ENCODE measurements at places on chromosomes 7 and 10.

GRCh38 chr7:125927556-125927955 is 997.9 kb upstream of the POT1 start:
- DNase-seq: no peak

- DNase-seq: no peak
These were observed 54.3 kb downstream of the LRRC18 start for GRCh38 chr10:48885376-48885775.

- DNase-seq: no peak
These were observed 1.2 kb downstream of the MICALL2 start for GRCh38 chr7:1457949-1458682.

DNA sequence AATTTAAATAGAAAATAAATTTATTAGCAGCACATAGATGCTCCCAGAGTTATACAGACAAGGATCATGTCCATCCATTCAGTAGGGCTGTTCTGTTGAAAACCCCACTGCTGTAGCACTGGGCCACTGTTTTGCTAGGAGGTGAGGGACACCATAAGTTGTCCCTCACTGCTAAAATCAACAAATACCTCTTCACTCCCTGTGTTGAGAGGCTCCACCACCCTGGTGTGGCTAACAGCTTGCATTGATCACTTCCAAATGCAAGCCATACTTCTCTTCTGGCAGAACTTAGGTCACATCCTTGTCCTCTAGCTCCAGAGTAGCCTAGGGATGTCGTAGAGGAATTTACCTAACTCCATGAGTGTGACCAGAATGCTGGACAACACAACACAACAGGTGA is 55.4 kb downstream of the MDFIC start:
- no peak for DNase-seq

GRCh38 chr7:77893813-77894212 is 95.2 kb downstream of the PHTF2 start:
- DNase-seq: no peak

DNA sequence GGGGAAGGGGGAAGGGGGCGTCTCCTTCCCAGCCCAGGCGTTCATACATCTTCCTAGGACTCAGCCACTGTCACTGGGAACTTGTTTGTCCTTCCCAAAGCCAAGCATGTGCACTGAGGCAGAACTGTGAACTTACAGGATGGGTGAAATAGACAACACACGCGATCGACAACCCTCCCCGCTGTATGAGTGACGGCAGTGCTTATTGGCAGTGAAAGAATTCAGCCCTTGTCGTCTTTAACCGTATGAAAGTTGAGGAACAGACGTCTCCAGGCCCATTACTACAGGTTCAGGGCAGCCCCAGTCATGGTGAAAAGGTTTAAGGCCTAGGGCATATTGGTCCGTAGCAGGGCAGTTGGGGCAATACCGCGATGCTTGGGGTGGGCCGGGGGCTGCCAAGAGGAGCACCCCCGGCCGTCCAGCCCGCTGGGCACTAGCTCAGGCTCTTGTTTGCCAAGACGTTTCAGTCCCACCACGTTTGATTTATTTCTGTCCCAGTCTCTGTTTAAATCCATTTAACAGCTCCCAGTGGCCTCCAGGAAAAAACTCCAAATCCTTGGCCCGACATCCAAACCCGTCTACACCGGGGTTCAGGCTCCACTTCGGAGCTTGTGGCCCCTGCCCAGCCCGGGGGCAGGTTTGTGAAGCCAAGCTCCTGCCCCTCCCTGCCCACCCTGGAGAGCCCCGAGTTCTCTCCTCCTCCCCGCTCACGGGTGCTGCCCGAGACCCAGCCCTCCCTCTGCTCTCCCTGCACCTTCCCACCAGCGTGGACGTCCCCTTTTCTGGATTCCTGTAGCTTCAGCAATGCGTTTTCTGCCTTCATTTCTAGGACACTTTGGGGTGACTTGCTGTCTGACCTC is 159.8 kb downstream of the DNAJB6 start:
- DNase-seq: no peak

- DNase-seq: no peak
These were observed 45.1 kb upstream of the OPTN start for GRCh38 chr10:13054844-13055243.

DNA sequence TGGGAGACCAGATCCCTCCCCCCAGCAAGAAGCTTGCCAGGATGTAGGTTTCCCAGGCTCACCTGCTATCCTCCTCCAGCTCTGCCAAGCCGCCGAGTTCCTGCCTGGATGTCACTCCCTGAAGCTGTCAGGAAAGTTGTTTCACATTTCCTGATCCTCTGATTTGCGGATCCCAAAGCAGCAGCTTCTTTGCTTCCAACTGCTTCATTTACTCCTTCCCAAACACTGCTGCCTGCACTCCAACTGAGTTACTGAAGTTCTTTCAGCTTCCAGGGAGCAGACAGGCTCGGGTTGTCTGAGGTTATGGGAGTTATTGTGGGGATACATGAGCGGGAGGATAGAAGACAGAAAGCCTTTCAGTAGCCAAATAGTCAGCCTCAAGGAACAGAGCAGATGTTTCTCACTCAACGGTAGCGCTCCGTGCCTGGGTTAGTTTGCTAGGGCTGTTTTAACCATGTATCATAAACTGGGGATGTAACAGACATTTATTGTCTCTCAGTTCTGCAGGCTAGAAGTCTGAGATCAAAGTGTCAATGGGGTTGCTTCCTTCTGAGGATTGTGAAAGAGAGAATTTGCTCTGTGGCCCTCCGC is 516.0 kb downstream of the REEP3 start:
- DNase-seq: no peak

- no peak for DNase-seq
These were observed 11.2 kb downstream of the CASP2 start for GRCh38 chr7:143299346-143299745.

GRCh38 chr7:143435266-143435665 is 8.0 kb upstream of the TAS2R60 start:
- no peak for DNase-seq

DNA sequence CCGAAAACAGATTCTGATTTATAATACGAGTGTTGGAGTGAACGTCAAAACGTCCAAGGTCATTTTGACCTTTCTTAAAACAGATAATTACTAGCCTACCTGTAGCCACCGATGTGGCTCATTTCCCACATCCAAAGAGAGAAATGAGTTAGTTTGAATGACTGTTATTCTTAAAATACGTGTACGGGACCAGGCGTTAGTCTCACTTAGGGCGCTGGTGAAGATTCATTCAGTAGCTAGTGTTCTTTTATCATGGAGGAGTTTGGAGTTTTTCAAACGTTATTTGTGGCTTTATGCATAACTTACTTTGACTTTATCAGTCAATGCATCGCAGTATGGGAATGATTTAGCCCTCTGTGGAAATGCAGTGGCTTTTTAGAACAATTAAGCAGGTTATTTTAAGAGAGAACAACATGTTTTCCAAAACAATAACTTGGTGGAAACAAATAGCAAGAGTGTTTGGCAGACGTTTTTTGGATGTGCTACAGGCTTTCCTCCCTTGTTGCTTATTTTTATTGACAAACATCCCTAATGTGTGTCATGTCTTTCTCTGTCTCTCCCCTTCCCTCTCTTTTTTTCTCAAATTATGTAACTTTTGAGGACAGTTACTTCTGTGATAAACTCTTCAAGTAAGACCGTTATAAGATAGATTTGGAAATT is 1.6 kb downstream of the BICC1 start:
- DNase-seq: no peak

GRCh38 chr10:126508535-126509040 is 120.3 kb upstream of the ADAM12 start:
- DNase-seq: no peak

DNA sequence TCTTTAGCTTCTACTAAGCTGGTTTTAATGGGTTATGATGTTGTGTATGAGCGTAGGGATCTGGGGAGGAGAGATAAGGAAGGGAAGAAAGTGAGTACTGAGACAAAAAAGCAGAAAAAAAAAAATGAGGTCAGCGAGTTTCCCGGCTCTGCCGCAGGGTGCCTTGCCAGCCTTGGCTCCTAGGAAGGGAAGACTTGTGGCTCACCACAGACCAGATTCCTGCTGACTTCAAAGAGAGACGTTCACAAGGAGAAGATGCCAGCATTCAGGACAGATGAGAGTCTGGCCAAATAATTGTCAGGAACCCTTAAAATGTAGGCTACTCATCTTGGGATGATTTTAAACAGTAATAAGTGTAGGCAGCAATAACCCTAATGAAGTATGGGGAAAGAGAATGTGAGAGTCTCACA is 11.4 kb upstream of the FAS start:
- DNase-seq: no peak

- DNase-seq: no peak
These were observed 34.1 kb downstream of the EGFR start for GRCh38 chr7:55052741-55053427.

- DNase-seq: no peak
These were observed 152.6 kb downstream of the ZMYND11 start for GRCh38 chr10:287814-288213.

GRCh38 chr10:43076311-43076875 is 476 bp upstream of the RET start:
- DNase-seq: no peak

GRCh38 chr7:55110993-55111361 is 92.2 kb downstream of the EGFR start:
- no peak for DNase-seq

DNA sequence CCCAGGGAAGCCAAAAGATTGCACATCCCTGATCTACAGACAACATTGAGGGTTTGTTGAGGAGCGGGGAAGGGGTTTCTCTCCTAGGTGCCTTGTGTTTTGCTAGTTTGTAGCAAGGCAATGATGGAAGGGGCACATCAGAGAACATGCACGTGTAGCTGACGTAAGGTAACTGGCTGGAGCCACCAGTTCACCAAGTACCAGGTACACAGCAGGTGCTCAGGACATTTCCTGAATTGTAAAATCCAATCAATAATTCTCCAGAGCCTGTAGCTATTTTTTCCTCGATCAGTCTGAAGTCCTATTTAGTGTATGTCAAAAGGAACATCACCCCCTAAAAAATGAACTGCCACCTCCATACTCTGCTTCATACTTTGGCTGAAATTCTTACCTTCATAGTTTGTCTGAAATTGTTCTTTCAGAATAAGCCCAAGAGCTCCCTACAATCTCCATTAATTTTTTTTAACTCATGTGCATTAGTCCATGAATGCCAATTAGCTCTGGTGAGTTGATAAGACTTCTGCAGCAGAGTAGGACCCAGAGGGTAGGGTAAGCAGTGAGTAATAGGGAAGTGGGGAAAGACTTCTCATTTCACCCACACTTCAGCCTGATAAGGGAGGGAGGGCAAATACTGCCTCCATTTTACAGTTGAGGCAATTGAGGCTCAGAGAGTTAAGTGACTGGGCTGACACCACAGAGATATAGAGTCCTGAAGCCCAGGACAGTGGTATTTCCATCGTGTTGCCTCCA is 36.0 kb upstream of the SLC26A3 start:
- no peak for DNase-seq

DNA sequence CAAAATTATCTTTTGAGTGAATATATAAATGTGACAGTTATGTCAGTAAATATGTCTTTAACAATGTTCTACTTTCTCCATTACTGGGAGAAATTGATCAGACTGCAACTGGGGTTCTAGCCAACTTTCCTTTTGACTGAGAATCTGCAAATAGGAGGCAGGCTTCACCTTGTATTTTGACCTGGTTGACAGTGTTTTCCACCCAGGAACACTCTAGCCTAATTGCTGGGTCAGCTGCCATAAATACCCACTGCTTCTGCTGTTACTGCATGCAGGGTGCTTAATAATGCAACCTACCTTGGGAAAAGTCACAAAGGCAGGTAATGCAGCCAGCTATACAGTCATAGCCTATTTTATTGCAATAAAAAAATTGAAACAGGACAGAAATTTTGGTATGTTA is 319.0 kb downstream of the DGKB start:
- DNase-seq: no peak

GRCh38 chr10:10794046-10794445 is 223.6 kb upstream of the CELF2 start:
- no peak for DNase-seq

- no peak for DNase-seq
These were observed 36.6 kb downstream of the PRKCQ start for GRCh38 chr10:6543431-6544005.

GRCh38 chr10:130453721-130454542 is 317.7 kb downstream of the GLRX3 start:
- DNase-seq: no peak

DNA sequence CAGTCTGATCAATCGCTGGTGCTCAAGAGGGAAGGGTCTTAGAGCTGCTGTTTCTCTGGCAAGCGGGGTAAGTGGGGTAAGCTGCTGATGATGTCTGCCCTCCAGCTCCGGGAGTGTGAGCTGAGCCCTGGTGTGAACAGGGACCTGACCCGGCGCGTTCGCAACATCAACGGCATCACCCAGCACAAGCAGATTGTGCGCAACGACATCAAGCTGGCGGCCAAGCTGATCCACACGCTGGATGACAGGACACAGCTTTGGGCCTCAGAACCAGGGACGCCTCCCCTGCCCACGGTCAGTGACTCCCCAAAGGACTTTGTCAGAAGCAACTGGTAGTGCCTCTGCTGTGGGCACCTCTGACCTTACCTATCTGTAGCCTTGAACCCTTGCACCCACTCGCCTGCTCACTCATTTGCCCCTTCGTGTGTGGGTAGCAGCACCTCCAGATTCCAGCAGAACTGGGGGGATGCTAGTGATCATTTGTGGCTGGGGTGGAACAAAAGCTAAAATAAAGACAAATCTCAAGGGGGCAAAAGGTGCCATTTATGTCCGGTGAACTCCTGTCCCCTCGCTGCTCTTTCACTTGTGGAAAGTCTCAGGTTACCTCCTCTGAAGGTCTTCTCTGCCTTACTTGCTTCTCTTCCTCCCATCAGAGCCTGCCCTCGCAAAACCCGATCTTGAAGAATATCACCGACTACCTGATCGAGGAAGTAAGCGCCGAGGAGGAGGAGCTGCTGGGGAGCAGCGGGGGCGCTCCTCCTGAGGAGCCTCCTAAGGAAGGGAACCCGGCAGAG is 3.2 kb downstream of the UFSP1 start:
- no peak for DNase-seq

- DNase-seq: no peak
These were observed 23.2 kb downstream of the ELN start for GRCh38 chr7:74051193-74051592.

Measured in NCI-H2081 treated with DMSO at 0.1 percent for 48 hours (cell line).